ENCODE measurements at places on chromosomes 16 and 17.

DNA sequence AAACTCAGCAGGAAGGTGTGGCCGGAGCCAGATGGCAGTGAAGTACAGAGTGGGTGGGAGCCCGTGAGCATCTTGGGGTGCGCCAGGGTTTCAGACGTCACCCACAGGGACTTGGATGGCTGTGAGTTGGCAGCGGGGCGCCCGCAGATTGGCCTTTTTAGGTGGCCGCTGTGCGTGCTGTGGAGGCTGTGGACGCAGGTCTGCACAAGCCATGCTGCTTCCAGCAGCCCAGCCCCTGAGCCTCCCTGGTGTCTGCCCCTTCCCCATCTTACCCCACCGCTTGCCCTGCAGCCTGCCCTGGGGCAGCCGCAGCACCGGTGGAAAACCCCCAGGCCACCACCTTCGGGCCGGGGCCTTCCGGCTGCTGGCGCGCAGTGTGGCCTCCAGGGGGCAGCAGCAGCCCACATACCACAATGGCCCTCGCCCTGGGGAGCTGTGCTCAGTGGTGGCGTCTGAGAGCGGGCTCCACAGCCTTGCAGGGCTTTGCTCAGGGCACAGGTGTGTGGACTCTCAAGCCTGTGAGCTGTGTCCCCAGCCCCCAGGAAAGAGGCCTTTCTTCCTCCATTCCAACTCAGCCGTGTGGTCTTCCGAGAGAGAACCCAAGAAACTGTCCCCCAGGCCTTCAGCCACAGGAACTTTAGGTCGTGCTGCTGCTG is 11.8 kb downstream of the ENDOV start:
- no peak for DNase-seq

DNA sequence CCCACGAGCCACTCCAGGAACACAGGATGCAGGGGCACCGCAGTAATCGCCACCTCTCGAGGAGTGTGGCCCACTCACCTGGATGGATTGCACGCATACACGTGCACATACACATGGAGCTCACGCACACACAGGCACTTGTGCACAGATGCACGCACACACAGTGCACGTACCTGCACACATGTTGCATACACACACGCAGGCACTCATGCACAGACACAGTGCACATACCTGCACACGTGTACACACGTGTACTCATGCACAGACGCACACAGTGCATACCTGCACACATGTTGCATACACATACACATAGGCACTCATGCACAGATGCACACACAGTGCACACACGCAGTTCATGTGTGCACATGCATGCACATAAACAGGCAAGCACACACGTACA is 11.6 kb upstream of the WDR45B start:
- no peak for DNase-seq

GRCh38 chr17:63095459-63095858 is 129.4 kb downstream of the TANC2 start:
- DNase-seq, result no peak

GRCh38 chr16:31869511-31870201 is 4.0 kb upstream of the ZNF267 start:
- DNase-seq, result no peak

GRCh38 chr16:80063031-80063712 is 462.6 kb upstream of the MAF start:
- no peak for DNase-seq

DNA sequence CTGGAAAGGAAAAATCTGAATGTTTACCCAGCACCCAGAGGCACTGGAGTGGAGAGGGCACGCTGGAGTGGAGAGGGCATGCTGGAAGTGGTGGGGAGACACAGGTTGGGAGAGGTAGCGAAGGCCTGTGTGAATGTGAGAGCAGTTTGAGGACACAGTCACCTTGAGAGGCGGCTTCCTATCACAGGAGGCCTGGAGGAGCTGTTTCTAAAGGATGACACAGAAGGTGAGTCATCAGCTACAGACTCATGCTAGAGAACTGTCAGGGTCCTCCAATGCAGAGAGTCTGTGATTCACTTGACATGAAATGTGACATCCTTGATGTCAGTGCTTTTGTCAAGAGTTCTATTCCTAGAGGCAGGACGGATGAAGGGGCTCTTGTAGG is 13.8 kb downstream of the CTRL start:
- no peak for DNase-seq

DNA sequence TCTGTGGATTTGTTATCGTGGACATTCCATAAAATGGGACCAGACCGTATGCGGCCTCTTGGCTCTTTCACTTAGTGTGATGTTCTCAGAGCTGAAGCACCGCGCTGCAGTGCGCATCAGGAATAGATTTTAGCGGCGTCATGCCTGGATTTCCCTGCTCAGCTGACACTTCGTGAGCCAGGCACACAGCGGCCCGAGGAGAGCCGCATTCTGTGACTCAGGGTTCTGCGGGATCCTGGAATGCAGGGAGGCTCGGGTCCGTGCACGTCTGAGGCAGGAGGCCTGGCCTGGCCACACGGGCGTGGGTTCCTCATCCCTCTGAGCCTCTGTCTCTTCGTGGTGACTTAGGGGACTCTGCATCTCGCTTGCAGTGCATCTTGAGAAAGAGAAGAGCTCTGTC is 13.4 kb downstream of the CBFA2T3 start:
- no peak for DNase-seq

DNA sequence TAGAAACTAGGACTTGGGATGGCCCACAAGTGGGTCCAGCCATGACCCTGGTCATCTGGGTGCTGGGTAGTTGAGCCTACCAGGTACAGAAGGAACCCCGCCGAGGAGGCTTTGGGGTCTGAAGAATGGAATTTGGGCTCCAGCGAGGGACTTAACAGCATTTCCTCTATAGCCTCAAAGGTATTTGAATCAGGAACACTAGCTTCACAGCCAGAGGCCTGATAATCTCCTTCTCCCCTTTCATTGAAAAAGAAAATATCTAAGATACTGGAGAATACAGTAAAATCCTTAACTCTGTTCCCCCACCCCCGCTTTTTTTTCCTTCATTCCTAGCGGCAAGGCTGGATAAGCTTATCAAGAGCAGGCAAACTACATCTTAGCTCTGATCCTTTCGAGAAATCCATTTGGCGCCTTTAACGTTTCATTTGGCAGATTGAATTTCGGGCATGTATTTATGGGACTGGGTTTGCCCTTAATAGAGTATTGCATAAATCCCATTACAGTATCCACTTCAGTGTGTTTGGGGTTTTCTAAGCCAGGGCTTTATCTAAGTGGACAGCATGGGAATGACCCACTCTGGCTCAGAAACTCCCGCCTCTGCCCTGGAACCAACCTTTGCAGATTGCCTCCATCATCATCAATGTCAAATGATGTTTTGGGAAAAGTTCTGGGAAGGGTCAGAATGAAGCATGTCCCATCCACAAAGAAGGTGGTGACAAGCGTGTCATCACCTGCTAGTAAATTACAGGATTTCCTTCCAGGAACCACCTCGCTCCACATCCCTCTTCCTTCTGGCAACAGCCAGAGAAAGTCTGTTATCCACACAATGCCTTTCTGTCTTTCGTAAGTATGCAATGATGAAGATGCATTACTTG is 36.9 kb downstream of the XYLT1 start:
- DNase-seq, result no peak

- DNase-seq, result no peak
Observed at GRCh38 chr17:1058423-1059130, 61.6 kb downstream of the TIMM22 start.

DNA sequence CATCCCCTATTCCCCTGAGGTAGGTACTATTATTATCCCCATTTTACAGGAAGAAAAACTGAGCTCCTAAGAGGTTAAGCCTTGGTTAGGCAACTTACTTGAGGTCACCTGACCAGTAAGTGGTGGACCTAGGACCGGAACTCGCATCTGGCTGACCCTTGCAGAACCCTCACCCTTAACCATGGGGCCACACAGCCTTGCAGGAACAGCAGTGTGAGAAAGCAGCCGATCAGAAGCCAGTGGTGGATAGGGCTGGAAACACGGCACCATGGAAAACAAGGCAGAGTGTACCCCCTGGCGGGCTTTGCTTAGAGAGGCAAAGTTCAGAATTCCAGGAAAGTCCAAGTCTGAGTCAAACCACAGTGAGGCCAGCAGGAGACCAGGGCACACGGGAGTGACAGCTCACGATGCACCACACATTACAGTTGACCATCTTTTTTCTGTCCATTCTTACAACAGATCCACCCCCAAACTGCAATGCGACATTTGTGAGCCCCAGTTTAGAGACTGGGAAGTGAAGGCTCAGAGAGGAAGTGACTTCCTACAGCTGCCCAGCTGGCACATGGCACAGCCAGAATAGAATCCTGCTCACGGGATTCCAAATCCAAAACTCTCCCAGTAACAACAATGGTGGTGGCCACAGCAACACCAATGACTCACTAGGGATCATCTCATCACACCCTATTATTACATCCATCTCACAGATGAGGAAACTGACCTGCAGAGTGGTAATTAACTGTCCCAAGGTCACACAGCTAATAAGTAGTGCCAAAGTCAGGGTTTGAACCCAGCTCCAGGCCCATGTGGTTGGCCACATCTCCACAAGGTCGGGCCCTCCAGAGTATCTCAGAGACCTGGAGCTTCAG is 20.3 kb downstream of the KIFC3 start:
- DNase-seq, result no peak

- DNase-seq, result no peak
Observed at GRCh38 chr16:77165006-77165405, 26.0 kb upstream of the MON1B start.

GRCh38 chr17:40460604-40460967 is 17.3 kb downstream of the IGFBP4 start:
- no peak for DNase-seq

- no peak for DNase-seq
Observed at GRCh38 chr16:10296956-10297340, 88.9 kb upstream of the ATF7IP2 start.

- no peak for DNase-seq
Observed at GRCh38 chr17:82064433-82065192, 991 bp downstream of the DUS1L start.

DNA sequence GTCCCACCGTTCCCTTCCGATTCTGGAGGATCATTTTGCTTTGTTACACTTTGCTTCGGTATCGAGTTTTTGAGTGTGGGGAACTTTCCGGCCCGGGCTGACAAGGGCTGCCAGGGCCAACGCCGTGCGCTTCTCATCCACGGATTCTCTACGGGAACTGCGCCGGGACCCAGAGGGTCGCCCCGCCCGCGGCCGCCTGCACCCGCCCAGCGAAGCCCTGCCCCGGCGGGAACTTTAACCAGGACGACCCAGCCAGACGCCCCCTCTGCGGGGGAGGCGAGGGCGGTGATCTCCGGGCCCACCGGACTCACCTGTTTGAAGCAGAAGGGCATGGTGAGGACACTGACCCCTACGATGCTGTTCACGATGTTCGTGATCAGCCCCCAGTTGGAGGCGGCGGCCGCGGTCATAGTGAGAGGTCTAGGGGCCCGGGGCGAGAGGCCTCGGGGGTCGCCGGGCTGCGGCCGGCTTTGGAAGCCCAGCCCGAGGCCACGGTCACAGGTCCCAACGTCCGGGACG is 536 bp downstream of the SLC38A10 start:
- DNase-seq, result no peak

- DNase-seq, result no peak
Observed at GRCh38 chr17:63476854-63477479, at the start of gene ACE. ACE (plus strand) TSS chr17:63477061; CDS start chr17:63477095, 34 bp downstream.

GRCh38 chr16:86616906-86617305 is 38.6 kb downstream of the FOXL1 start:
- DNase-seq, result no peak

GRCh38 chr17:8753976-8754440 is 4.3 kb downstream of the SPDYE4 start:
- DNase-seq, result no peak

DNA sequence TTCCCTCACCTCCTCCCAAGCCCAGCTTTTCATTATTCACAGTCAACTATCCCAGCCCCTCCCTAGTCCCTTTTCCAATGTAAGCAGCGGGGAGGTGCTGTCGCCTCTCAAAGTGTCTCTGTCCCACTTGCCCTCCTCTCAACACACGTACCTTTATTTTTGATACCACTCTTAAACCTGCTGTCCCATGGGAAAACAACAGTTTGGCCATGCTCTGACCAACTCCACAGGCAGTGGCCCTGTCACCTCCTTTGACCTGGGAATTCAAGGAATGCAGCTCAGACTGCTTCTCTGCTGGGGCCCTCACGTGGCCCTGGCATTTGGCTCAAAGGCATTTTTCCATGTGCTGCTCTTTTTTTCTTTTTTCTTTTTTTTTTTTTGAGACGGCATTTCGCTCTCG is 4.2 kb downstream of the LYRM9 start:
- no peak for DNase-seq

GRCh38 chr17:1907216-1907631 is 77.4 kb downstream of the RPA1 start:
- no peak for DNase-seq

DNA sequence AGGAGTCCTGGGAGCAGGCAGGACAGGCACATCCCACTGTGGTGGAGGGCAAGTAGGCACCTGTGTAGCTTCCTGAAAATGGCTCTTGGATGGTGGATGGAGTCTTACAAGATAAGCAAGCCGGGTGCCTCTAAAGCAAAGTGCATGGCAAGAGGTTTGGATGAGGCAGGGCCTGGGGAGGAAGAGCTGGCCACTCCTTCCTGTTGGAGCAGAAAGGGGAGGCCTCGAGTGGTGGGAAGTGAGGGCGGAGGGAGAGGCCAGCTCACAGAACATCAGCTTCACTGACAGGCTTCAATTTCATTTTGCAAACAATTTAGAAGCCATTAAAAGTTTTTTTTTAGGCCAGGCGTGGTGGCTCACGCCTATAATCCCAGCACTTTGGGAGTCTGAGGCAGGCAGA is 31.0 kb downstream of the CD300A start:
- DNase-seq, result no peak

GRCh38 chr16:13909872-13910303 is 10.1 kb upstream of the ERCC4 start:
- no peak for DNase-seq

- no peak for DNase-seq
Observed at GRCh38 chr16:11327277-11328171, 17.7 kb upstream of the RMI2 start.

- DNase-seq, result no peak
Observed at GRCh38 chr17:57142925-57143324, 57.9 kb downstream of the AKAP1 start.

DNA sequence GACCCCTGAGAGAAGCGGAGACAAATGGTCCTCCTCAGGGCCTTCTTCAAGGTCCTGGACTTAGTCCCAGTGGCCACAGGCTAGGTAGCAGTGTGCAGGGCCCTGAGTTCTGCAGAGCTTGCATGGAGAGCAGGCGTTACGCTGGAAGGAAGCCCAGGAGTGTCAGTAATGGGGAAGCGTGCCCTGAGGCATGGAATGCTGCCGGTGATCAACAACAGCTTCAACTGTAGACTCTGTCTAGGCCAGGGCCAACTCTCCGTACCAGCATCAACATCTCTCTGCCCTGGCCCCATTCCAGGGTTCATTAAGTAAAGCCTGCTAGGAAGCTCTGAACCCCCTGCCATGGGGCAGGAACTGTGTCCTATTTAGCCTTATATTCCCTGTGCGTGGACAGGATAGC is 568 bp upstream of the TNK1 start:
- DNase-seq, result no peak

DNA sequence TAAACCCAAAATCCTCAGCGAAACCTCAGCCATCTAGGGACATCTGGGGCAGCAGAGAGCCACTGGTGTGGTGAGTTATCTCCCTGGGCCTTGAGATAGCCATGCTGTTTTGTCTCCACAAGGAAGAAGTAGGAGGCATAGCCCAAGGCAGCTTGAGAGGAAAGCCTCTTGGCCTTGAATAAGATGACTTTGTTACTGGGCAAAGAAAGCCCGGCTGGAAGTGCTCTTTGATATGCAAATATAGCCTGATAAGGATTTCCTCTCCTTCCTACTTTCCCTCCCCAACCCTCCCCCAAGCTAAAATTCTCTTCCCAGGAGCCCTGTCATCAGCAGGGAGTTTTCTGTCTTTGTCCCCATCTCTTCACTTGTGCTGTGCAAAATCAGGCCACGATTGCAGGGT is 694.4 kb downstream of the MAF start:
- no peak for DNase-seq

- DNase-seq, result no peak
Observed at GRCh38 chr16:12026741-12027490, 50.4 kb downstream of the SNX29 start.
